ENCODE measurements at places on chromosomes 1 and 21.

- no peak for DNase-seq
Observed at GRCh38 chr1:53637511-53638359, 101.2 kb downstream of the GLIS1 start.

- DNase-seq, result no peak
Observed at GRCh38 chr1:72137656-72138055, 144.7 kb downstream of the NEGR1 start.

GRCh38 chr1:182927693-182928433, 25.1 kb downstream of the SHCBP1L start:
- no peak for DNase-seq

GRCh38 chr1:162498496-162498810, 835 bp downstream of the UHMK1 start:
- no peak for DNase-seq

DNA sequence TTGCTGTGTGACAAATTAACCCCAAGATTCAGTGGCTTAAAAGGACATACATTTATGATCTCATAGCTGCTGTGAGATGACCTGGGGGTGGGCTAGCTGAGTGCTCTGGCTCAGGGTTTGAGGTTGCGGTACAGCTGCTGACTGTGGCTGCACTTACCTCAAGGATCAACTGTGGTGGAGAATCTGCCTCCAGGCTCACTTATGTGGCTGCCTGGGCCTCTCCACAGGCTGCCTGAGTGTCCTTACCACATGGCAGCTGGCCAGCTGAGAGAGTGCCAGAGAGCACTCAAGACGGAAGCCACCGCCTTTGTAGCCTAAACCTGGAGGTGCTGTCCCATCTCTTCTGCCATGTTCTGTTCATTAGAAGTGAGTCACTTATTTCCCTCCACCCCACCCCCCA, 5.7 kb downstream of the LRRC71 start:
- DNase-seq, result no peak

DNA sequence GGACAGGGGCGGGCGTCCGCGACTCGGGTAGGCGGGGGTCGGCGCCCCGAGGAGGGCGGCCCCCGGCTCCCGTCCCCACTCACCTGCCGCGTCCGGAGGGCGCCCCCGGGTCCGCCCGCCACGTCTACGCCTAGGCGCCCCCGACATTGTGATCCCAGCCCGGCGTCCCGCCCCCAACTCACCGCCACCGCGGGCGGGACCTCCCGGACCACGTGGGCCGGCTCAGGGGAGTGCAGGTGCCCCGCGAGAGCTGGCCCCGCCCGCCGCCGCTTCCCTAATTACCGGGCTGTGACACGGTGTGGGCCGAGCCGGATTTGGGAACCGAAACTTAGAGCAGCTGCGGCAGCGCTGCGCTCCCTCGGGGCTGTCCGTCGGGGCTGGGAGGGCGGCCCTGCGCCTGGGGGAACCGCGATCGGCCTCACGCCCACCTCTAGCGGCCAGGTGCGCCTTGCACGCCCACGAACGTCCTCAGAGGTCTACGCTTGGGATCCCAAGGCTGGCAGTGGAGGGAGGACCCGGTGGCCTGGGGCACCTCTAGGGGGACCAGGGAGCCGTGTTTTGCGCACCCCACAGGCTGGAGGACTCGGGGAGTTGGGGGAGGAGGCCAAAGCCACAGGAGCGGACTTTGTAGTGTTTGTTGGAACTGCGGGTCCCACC, 521 bp upstream of the NADK start:
- peak; percentile 70 for DNase-seq

GRCh38 chr1:26284597-26285347, 4.9 kb downstream of the SH3BGRL3 start:
- peak; percentile 86 for DNase-seq

- DNase-seq, result peak; percentile 93
Observed at GRCh38 chr21:43810505-43811261, 21.3 kb downstream of the RRP1 start.
